ENCODE measurements at places on chromosomes 16 and 17.

DNA sequence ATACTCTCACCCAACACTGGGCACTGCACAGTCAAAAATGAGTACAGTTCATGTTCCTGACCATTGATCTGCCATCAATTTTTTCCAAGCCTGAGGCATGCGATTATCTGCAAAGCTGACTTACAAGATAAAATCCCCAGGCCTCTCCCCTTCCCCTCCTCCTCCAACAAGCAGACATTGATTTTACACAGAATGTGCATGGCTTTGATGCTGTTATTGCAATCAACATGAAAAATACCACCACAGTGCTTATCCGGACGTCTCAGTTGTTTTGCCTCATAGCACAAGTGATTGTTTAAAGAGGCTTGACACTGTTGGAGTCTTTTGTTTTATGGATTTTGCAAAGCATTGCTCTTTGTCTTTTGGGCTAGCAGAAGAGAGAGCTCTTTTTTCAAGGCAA lies 163.8 kb downstream of the TOX3 start:
- DNase-seq, result no peak

DNA sequence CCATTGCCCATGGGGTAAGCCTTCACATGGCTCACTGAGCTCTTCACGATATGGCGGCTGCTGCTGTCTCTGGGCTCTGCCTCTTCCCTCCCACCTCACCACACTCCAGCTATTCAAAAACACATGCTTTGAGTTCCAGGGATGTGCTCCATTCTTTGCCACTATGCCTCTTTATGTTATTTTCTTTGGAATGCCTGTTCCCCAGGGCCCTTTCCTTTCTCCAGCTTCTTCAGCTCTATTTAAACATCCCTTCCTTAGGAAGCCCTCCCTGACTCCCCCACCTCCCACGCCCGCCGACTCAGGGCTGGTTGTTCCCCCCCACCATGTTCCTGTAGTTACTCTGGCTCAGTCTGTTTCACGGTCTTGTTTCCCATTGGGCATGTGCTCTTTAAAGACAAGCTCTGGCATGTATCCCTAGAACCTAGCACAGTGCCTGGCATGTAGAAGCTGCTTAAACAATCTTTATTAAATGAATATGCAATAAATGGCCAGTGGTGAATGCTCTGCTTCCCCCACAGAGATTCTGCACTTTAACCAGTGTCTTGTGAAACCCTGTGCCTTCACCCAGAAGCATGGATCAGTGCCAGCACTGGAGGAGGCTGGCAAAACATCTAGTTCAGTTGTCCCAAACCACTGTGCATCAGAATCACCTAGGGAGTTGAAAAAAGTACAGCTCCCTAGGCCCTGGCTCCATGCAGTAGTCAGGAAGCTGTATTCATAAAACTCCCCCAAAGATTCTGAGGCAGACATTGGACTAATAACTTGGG lies 6.9 kb downstream of the MYCBPAP start:
- no peak for DNase-seq

DNA sequence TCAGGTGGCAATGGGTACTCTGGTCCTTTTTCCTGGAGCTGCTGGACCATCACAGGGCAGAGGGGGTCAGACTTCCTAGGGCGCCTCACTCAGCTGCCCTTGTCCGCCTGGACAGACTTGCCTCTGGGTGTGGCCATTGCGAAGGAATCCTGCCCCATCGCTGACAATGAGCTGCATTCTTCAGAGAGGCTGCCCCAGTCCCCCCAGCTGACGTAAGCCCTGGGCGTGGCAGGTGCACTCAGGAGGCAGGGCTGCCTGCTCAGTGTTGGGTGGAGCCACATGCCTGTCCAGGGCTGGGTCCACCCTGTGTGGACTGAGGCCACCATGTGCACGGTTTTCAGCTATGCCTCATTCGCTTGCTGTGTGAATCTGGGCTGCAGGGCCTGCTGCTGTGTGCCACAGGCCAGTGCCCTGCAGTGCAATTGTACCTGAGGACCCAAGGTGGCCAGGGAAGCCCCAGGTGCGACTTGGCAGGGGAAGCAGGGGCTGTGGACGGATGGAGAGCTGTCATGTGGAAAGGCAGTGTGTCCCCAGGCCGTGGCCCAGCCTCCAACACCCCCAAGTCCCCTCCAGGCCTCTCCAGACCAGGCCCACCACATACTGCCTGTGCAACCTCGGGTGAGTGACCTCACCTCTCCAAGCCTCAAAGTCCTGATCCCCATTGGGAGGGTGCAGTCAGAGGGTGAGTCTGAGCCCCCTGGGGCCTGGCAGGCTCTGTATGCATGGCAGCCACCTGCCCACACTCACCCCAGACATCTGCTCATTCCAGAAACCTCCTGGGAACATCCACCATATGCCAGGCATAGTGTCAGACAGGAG lies 14.0 kb upstream of the MPRIP start:
- peak; percentile 68 for DNase-seq

GRCh38 chr16:22374311-22375116 lies at the start of gene CDR2:
Gene CDR2, minus strand, starts transcription at chr16:22374619. Its CDS starts 310 bp downstream, at chr16:22374309.
- DNase-seq, result peak; percentile 98

GRCh38 chr17:48459070-48459844 lies 29.2 kb upstream of the SKAP1 start:
- DNase-seq, result no peak

GRCh38 chr16:75287708-75288107 lies 36.3 kb upstream of the BCAR1 start:
- no peak for DNase-seq

GRCh38 chr16:73154063-73154870 lies 106.3 kb upstream of the ZFHX3 start:
- no peak for DNase-seq

DNA sequence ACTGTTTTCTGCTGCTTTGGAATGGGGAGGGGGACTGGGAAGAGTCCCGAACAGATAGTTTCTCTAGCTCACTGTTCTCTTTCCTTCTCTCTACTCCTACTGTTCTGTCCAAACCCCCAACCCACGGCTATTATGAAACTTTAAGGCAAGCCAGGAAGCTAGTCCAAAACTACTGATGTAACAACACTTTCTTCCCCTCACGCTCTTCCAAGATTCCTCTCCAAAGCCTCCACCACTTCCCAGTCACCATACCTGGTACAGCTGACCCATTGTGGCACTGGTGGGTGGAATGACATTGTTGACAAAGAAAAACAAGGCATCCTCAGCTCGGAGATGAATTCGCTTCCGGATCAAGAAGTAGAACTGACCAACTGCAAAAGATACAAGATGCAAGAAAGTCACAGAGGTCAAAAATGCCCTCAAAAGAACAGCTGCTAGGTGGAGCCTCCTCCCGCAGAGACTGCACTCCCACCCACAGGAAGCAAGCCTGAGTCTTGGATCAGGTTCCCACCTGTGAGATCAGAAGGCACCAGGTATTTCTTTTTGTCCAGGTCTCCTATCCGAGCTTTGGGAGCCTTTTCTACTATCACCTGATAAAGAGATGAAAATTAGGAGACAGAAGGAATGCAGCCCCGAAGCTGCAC lies 1.0 kb downstream of the GABARAP start:
- no peak for DNase-seq

DNA sequence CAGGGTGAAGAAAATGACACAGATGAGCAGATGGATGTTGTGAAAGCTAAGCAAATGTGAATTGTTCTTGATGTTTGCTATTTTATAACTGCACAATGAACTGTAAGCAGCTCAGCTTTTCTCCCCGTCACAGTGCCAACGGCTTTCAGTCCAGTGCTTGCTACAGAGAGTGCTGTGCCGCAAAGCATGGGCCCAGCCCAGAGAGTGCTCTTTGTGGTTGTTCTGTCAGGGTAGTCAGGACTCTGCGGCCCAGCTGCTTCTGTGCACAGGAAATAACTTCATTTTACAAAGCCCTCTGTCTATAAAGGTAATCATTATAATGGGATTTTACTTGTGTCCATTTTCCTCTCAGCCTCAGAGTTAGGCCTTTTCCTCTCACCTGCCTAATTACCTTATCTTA lies 39.1 kb downstream of the CDRT15 start:
- DNase-seq, result no peak

- no peak for DNase-seq
These were observed 573 bp downstream of the CHST6 start for GRCh38 chr16:75494661-75495075.

DNA sequence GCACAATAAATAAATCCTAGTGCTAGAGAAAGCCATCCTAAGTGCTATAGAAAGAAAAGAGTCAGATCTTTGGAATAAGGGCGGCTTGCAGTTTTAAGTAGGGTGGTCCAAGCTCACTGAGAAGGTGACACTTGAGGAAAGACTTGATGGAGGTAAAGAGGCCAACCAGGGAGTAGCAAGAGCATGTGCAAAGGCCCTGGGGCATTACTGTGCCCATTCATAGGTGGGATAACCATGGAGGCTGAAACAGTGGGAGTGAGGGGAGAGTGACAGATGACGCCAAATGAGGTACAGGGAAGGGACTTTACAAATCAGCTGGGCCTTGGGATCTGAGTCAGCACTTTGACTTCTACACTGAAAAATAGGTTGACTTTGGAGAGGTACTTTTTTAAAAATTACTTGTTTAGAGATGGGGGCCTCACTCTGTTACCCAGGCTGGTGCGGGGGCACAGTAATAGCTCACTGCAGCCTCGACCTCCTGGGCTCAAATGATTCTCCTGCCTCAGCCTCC lies 115.5 kb downstream of the ABCC1 start:
- DNase-seq, result no peak

All from mesothelial cell of epicardium (in vitro differentiated cells).